ENCODE measurements at places on chromosomes 1 and 21.

DNA sequence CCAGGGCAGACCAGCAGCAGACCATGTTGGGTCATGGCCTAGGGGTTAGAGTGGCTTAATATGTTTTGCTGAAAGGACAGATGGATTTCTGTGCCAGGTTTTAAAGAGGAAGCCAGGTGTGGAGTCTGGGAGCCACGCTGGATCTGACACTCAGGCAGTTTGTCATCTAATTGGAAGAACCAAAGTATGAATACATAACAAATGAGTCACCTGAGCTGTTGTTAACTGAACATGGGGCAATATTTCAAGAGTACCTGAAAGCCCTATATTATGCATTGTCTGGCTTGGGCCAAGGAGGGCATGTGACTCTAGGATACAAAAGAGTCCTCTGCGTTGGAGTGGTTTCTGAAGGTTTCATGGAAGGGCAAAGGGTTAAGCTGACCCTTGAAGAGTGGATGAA, 70.6 kb downstream of the LMO4 start:
- H3K27ac ChIP-seq: no peak overlapping the region
- H3K27me3 ChIP-seq: no peaks in the 10 kb centered on the region
- no peak overlapping the region for H3K4me3 ChIP-seq
- DNase-seq: no peak
- no peaks in the 10 kb centered on the region for H3K36me3 ChIP-seq
- H3K4me1 ChIP-seq: no peaks in the 10 kb centered on the region

GRCh38 chr1:157137408-157138219, 581 bp downstream of the ETV3 start:
- DNase-seq: no peak
- no peaks in the 10 kb centered on the region for H3K27me3 ChIP-seq
- peak overlapping the region; percentile 97 for H3K27ac ChIP-seq
- H3K36me3 ChIP-seq: peaks cover 21% of the 10 kb centered on the region
- H3K4me3 ChIP-seq: peak overlapping the region; percentile 98

- H3K4me3 ChIP-seq: peak overlapping the region; percentile 74
- no peak overlapping the region for H3K27ac ChIP-seq
- peaks cover 56% of the 10 kb centered on the region for H3K27me3 ChIP-seq
- no peaks in the 10 kb centered on the region for H3K36me3 ChIP-seq
Observed at GRCh38 chr1:20732071-20732587, 374 bp downstream of the SH2D5 start.

GRCh38 chr21:16258844-16259611, 529.2 kb downstream of the USP25 start:
- no peak overlapping the region for H3K27ac ChIP-seq
- no peak for DNase-seq
- H3K36me3 ChIP-seq: no peaks in the 10 kb centered on the region

DNA sequence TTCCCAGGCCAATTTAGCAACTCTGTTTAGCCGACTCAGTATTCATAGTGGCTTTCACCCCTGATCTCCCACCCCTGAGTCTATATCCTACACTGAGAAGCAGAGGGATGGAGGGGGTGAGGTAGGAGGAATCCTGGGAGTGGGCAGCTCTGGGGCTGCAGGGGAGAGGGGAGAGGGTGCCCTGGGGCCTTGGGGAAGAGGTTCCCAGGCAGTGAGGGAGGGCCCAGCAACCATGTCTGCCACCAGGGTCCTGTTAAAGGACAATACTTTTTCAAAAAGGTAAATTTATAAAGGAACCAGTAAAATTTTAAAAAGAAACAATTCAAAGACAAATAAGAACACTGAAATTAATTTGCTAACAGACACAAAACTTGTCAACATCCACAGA, 30.3 kb downstream of the EPHX1 start:
- H3K36me3 ChIP-seq: peaks cover 7% of the 10 kb centered on the region
- H3K27me3 ChIP-seq: no peaks in the 10 kb centered on the region
- no peak overlapping the region for H3K27ac ChIP-seq
- no peak for DNase-seq
- peaks cover 2% of the 10 kb centered on the region for H3K4me1 ChIP-seq

- no peak for DNase-seq
- H3K36me3 ChIP-seq: no peaks in the 10 kb centered on the region
- peak overlapping the region; percentile 67 for H3K27ac ChIP-seq
- peaks cover 8% of the 10 kb centered on the region for H3K4me1 ChIP-seq
- H3K27me3 ChIP-seq: peaks cover 11% of the 10 kb centered on the region
Observed at GRCh38 chr1:12185036-12185917, 18.5 kb downstream of the TNFRSF1B start.

- H3K27me3 ChIP-seq: no peaks in the 10 kb centered on the region
- peaks cover 2% of the 10 kb centered on the region for H3K4me1 ChIP-seq
- H3K27ac ChIP-seq: no peak overlapping the region
Observed at GRCh38 chr1:230632273-230632873, 9.9 kb upstream of the COG2 start.

GRCh38 chr1:21626921-21627339, 42.2 kb downstream of the RAP1GAP start:
- H3K27ac ChIP-seq: no peak overlapping the region
- H3K36me3 ChIP-seq: no peaks in the 10 kb centered on the region
- peaks cover 13% of the 10 kb centered on the region for H3K4me1 ChIP-seq
- peaks cover 13% of the 10 kb centered on the region for H3K27me3 ChIP-seq
- H3K4me3 ChIP-seq: no peak overlapping the region
- DNase-seq: no peak

All from progenitor cell of endocrine pancreas (in vitro differentiated cells).